Left renal cortex interstitium (tissue), 4 donors: ENCODE measurements at places on chromosomes 5 and 9. TPM values are rescaled to one million over a fixed set of nuclear protein-coding genes. Genes with fewer than 3 reads are reported as not detected.

C5orf52 gene
- not detected for polyA plus RNA-seq

MARCOL gene
- not detected for polyA plus RNA-seq

ADGRD2 gene
- not detected for polyA plus RNA-seq

PCDHB11 gene
- 5.6 TPM for polyA plus RNA-seq

MLANA gene
- 0.64 TPM for polyA plus RNA-seq
